ENCODE measurements at places on chromosomes 11 and 22.

DNA sequence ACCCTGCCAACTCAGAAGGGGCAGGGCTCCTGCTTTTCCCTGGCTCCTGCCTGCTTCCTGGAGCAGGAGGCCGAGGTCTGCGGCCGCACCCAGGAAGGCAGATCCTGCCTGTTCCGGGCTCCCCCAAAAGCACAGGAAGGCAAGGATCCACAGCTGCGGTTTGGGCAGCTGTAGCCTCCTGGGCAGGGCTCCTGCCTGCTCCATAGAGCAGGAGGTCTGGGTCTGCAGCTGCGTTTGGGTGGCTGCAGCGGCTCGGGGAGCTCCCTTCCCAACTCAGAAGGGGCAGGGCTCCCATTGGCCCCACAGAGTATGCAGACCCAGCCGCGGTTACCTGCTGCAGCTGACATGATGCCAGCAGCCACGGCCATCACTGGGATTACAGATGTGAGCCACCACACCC is 5.5 kb downstream of the UPK2 start:
- no peak for DNase-seq

- no peak for DNase-seq
Measured at GRCh38 chr11:120295099-120295498, 30.0 kb upstream of the TLCD5 start.

DNA sequence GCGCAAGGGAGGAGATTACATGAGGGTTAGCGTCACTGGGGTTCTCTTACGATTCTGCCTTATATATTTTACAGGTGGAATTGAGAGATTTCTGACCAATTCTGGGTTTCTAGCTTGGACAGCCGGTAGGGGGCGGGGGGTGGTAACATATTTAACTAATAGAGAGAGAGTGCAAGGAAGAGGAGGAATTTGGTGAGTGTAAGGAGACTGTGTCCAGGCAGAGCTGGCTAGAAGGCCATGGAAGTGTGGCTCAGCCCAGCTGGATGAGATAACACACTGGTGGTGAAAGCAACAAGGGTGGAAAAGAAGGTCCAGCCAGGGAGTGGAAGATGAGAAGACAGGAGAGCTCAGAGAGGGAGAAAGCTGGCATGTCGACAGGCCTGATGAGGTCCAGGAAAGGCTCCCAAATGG is 56.5 kb downstream of the ST3GAL4 start:
- no peak for DNase-seq

DNA sequence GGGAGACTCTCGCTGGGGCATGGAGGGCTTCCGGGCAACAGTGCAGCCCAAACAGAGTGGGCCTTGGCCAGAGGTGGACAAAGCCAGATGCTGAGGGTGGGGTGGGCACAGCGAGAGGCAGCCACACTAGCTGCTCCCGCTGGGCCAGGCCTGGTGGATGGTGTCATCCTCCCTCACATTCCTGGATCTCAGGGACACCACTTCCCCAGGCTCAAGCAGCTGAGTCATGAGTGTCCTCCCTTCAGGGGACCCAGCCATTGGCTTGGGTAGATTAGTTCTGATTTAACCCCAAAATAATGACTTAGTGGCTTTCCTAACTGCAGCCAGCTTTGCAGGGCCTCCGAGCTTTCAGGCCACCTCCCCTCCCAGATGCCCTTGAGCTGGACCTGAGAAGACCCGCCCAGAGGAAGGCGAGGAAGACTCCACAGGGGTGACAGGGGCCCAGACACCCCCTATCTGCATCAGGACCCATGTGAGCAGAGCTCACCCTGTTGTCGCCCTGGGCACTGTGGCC is 25.9 kb upstream of the WNT7B start:
- no peak for DNase-seq

DNA sequence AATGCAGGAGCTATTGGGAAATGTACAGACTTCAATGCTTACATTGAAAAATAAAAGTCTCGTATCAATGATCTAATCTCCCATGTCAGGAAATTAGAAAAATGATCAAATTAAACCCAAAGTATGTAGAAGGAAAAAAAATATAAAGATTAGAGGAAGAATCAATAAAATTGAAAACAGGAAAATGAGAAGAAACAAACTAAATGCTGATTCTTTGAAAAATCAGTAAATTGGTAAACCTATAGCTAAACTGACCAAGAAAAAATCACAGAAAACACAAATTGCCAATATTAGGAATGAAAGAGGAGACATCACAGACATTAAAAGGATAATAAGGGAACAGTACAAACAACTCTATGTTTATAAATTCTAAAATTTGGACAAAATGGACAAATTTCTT is 11.8 kb downstream of the OR2AT4 start:
- DNase-seq, result no peak

- no peak for DNase-seq
Measured at GRCh38 chr11:26575946-26576345, 3.9 kb upstream of the MUC15 start.

DNA sequence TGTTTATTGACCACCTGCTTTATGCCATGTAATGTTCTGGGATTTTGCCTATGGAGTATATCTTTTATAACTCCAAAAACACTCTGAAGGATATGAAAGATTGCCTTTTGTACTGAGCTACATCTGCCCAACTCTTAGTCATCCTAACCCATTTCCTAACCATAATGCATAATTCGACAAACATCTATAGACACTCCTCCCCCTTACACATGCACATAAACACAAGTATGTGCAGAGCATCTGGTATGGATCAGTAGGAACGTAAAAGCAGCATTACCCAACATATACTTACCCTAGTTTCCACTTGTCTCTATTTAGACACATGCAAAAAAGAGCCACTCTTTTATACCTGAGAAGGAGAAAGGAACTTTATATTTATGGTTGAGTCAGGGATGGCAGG is 272.8 kb downstream of the FAM76B start:
- no peak for DNase-seq
